Astrocyte (in vitro differentiated cells and primary cell): ENCODE measurements at places on chromosomes 7 and 10.

GRCh38 chr10:118444069-118444468 lies 101.9 kb upstream of the FAM204A start:
- no peak for DNase-seq

GRCh38 chr10:1544929-1545328 lies 192.4 kb downstream of the ADARB2 start:
- DNase-seq = no peak

- DNase-seq = no peak
Measured at GRCh38 chr10:125554016-125554703, 128.8 kb downstream of the TEX36 start.

- peak; percentile 80 for DNase-seq
Measured at GRCh38 chr7:134448356-134449229, 10.3 kb downstream of the AKR1B1 start.

GRCh38 chr10:30979956-30980355 lies 51.7 kb downstream of the ZNF438 start:
- no peak for DNase-seq

GRCh38 chr7:133662830-133663229 lies 410.0 kb downstream of the EXOC4 start:
- no peak for DNase-seq

DNA sequence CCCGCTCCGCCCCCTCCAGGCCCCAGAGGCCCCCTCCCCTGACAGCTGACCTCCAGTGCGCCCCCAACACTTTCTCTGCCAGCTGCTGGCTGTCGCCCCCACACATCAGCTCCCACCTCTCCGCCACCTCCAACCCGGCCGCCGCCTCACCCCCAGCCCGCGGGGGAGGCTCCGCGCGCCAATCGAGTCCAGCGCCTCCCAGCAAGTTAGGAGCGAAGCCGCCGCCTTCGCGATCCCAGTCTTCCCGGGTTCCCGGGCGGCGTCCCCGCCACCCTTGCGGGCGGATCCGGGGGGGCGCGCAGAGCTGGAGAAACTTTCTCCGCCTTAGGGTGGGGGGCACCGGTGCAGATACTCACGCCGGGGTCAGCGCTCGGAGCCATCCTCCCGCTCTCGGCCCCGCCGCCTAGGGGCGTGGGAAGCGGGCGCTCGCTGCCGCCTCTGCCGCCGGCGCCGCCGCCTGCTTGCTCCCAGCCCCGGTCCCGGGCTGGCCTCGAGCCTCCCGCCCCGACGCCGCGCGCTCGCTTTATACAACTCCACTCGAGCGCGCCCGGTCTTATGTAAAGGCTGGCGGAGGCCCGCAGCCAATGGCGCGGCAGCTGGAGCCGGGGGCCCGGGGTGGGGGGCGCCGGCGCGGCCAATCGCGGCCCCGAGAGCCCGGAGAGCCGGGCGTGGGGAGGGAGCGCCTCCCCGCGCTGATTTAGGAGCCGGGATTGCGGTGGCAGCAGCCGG lies at the start of gene CRTAC1:
Gene CRTAC1, minus strand, starts transcription at position 529 of the 729 bp plus-strand sequence. Its CDS starts 149 bp downstream, at position 380.
- DNase-seq = no peak

- no peak for DNase-seq
Measured at GRCh38 chr7:90743626-90744025, 147.5 kb downstream of the CDK14 start.

DNA sequence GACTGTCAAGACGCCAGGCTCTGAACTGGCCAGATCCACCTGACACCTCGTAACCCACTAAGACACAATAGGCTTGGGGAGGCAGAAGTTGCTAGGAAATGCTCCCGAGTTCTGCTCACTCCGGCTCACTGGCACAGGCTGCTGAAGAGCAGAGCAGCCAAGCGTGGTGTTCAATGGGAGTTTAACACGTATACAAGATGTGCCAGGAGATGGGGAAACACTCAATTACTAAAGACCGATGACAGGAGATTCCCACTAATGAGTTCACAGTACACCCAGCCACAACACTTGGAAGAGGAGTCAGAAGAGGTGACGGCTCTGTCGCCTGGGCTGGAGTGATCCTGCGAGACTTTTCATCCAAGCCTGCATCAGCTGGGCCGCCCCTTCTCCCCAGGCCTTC lies 303.4 kb downstream of the GFRA1 start:
- DNase-seq = no peak

- peak; percentile 66 for DNase-seq
Measured at GRCh38 chr10:88901206-88901983, 21.4 kb downstream of the STAMBPL1 start.

- DNase-seq = no peak
Measured at GRCh38 chr7:139966949-139967348, 95.8 kb downstream of the PARP12 start.

DNA sequence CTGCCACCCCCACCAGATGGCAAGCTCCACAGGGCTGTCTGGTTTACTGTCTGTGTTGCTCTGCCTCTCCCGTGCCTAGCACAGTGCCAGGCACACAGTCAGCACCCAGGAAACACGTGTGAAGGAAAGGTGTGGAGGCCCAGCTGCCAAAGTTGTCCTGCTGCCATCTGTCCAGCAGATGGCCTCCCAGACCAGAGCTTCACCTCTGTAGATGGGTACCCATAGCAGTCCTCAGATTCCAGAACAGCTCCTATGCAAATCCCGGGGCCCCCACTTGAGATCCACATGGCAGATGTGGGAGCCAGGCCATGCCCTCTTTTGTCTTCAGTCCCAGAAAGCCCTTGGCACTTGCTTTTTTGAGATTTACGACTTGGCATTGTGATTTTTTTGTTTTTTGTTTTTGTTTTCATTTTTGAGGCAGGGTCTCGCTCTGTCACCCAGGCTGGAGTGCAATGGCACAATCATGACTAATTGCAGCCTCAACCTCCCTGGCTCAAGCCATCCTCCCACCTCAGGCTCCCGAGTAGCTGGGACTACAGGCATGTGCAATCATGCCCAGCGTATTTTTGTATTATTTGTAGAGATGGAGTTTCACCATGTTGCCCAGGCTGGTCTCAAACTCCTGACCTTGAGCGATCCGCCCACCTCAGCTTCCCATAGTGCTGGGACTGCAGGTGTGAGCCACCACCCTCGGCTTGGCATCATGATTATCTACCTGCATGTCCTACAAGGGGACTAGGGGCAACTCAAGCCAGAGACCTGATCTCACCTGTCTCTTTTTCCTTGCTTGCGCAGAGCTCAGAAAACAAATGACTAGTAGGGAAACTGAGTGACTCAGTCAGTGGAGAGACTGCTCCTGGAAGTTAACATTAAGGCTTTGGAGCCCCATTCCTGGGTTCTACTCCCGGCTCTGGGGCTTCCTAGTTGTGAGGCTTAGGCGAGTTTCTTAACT lies 16.9 kb upstream of the PALD1 start:
- peak; percentile 23 for DNase-seq

DNA sequence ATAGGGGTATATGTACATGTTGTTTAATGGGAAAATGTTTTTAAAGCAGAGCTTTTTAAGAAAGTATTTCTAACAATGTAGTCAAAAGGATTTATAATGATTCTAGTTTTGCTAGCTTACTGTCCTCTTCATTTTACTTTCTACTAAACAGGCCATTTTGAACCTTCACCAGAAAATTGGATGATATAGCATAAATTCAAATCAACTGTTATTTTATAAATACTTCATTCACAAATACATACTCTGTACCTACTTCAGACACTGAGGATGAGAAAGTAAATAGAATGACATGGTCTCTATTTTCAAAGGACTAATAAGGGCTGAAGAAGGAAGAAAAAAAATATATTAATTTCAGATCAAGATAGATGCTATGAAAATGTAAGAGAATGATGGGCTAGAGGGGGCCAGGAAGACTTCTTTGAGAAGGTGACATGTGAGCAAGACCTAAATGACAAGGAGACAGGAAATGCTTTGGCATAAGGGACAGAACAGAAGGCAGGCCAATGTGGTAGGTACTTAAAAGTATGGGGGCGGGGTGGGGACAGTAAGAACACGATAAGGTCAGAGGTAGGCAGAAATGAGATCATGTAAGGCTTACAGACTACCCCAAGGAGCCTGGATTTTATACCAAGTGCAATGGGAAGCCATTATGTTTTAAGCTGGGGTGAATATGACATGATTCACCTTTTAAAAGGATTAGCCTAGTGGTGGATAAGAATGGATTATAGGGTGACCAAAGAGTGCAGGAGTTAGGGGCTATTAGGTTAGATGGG lies 5.2 kb downstream of the NAMPT start:
- no peak for DNase-seq

DNA sequence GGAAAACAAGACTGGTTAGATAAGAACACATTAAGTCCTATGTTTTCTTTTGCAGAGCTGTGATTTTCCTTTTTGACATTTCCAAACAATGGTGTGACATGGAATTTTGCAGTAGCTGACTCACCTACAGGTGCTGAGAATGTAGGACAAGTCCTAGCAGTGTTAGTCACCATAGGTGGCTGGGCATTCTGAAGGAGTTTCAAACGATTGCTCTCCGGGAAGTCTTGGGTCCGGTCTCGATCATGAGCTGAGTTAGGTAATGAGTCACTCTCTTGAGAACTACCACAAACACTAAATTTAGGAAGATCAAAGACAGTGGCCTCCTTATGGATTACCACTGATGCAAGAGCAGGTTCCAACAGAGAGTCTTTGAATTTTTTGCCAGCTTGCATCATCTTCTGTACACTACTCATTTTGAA lies 3.6 kb downstream of the FIGNL1 start:
- DNase-seq = peak; percentile 96

- no peak for DNase-seq
Measured at GRCh38 chr7:19928247-19928646, 154.8 kb upstream of the TMEM196 start.

GRCh38 chr7:133576612-133577168 lies 323.8 kb downstream of the EXOC4 start:
- no peak for DNase-seq

DNA sequence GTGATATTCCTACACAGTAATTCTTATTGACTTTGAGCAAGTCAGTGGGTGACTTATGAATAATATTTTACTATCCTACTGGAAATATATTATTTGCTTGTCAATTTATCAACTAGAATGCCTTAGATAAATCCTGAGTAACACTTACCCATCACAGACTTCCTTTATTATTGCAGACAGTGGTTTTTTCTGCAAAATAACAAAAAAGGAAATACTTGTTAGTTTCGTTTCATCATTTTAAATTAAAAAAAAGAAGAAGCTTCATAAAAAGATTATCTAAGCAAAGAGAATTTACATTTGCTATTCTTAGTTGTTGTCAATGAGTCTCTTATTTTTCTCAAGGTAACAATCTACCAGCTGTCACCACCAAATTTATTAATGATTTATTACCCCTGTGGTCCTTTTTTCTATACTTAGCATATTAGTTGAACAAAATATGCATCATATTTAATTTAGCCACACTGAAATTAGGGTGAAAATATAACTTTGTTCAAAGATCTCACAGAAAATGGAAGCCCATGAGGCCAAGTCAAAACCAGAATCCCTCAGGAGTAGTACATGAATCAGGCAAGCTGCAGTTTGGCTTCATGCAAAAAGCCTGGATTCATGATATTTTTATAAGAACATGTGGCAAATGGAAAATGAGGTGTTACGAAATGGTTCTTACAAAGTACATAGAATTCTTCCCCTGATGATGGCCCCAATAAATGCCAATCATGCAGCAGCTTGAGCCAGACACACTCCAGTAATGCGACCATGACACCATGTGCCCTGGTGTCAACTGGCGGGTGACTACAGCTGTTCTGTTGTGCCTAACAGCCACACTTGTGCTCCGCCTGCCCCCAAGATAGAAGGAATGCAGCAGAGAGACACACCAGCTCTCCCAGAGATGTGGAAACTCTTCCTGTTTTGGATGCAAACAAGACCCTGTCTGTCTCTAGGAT lies 132.6 kb downstream of the ELMO1 start:
- no peak for DNase-seq

- no peak for DNase-seq
Measured at GRCh38 chr10:131972474-131973071, 9.2 kb downstream of the BNIP3 start.

- no peak for DNase-seq
Measured at GRCh38 chr7:150778014-150778737, 22.0 kb downstream of the TMEM176B start.

DNA sequence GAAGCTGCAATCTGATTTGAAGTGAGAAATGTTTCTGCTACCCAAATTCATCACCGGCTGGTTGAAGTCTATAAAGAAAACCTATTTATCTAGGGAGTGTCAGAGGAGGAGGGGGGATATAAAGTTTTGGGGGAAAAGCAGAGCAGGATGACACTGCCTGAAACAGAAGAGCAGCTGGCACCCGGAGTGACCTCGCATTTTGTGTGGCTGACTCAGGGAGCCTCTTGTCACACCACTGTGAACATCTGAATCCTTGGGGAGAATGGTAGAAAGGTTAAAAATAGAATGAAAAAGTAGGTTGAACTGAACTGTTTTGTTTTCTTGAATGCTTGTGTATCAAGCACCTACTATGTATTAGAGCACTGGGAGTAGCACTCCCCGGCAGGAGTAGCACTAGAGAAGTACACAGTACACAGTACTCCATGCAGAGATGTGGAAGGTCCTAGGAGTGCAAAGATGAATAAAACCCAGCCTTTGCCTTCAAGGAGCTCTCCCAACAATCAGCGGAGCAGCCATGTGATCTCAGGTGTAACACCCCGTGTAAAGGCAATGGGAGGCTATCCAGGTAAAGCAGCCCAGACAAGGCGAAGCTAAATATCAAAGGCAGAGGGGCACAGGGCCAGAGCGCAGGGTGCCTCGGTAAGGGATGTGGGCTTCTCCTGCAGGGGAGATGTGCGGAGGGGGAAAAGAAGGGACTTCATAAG lies 13.5 kb downstream of the CRTAC1 start:
- DNase-seq = no peak

DNA sequence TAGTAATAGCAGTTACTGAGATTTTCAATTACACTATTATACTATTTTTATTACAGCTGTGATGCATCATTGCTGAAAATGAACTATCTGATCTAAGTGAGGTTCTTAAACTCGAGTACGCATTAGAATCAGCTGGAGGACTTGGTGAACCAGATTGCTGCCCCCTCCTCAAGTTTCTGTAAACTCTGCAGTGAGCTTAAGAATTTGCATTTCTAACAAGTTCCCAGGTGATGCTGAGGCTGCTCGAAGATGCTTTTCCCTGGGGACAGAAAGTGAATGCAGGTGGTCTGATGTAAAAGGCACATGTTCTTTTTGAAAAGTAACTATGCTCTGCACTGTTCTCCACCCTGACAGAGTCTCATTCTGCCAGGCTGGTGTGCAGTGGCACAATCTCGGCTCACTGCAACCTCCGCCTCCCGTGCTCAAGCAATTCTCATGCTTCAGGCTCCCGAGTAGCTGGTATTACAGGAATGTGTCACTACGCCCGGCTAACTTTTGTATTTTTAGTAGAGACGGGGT lies 12.5 kb downstream of the RNF133 start:
- DNase-seq = no peak

GRCh38 chr7:28738412-28738811 lies 219.7 kb downstream of the TRIL start:
- no peak for DNase-seq

DNA sequence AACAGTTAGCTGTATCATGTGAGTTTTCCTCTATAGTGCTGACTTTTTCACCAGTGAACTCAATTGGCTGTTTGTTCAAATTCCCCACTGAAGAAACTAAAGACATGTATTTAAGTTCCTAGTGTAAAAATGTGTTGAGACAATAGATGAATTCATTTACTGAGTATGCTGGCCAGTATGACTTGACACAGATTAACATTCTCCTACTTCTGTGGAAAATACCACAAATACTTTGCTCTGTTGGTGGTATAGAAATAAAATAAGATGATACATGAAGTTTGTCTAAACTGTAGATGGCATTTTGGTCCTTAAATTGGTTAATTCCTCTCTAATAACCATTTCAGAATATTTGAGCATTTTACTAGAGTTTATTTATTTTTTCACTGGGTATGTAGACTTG lies 227.7 kb upstream of the TEX47 start:
- DNase-seq = peak; percentile 16
